Fibroblast of skin of scalp (primary cell): ENCODE measurements at places on chromosomes 5 and 9.

GRCh38 chr5:1701884-1702283, 97.8 kb downstream of the MRPL36 start:
- no peak for DNase-seq

- DNase-seq, result no peak
These were observed 271.1 kb downstream of the NDUFS4 start for GRCh38 chr5:53831496-53831895.

DNA sequence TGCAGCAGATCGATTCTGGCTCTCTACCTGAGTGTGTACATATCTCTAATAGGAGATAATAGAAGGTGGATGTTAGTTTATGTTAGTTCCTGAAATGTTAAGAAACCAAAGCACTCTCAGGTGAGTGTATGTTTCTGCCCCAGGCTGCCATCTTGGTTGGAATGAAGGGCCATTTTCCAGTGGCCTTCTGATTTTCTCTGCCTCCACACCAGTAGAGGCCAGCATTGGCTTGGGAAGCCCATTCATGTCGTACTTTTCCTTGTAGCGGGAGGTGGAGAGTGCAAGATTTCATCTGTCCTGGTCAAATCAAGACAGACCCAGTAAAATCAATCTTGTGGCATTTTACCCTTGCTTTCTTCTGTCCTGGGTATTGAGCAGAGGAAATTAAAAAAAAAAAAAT, 91.0 kb downstream of the GAS1 start:
- DNase-seq, result no peak

GRCh38 chr5:83991566-83992224, 271.0 kb upstream of the HAPLN1 start:
- peak; percentile 67 for DNase-seq

DNA sequence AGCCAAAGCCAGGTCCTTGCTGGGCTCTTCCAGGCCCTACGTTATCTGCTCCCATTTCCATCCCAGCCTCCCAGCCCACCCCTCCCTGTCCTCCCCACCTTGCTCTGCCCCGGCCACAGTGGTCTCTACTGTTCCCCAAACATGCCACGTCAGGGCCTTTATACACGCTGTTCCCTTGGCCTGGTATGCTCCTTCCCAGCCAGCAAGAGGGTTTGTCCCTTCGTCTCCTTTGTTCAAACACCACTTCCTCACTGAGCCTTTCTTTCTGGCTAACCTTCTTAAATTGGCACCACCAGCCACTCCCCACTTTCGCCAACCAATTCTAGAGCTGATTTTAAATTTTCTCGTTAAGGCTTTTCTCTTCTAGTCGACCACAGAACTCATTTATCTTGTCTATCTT, 9.8 kb downstream of the SH2D3C start:
- DNase-seq, result no peak

DNA sequence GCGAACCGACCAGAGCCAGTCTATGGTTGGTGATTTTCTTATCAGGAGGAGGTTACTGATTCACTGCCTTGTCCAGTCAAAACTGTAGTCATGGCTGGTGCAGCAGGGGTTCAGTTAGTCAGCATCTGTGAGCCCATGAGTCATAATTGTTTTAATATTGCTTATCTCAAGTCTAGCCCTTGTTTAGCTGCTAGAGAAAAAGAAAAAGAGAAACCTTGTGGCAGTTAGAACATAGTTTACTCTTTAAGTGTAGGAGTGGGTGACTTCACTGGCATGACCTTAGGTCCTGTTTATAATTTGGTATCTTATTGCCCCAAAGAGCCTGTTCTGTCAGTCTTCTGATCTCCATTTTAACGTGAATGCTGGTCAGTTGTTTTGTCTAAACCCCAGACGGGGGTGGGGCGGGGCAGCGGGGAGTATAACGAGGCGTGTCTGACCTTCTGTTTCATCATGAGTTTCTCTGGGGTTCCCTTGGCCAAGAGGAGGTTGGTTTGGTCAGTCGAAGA, 76.9 kb upstream of the NFIL3 start:
- peak; percentile 80 for DNase-seq

DNA sequence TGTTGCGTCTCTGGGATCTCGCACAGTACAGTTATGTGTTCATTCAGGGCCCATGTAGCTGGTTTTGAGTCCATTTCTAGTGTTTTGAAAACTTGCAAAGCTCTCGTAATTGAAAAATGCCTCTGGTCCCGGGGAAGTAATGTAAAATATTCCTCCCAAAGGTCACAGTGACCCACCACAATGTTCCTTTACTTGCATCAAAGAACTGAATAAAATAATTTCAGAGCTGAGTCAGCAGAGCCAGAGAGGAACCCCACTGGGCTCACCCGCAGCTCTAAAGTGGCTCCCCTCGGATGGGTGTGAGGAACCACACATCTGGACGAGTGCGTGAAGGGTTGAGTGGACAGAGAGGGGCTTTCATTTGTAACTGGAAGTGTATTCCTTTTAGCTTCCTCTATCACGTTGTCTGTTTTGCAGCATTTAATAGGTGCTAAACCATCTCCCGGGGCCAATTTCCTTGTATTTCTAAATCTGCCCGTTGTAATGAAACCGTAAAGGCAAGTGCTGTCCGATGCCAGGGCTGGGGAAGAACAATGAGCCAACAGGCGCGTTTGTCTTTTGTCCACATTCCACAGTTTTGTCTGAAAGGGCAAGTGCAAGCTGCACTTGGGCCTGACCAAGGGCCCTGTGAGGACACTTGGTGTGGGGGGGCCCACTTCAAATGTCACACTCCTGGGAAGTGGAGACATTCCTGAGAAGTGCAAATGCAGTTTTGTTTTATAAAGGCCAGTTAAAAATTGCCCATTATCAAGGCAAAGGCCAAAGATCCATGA, 29.9 kb downstream of the COL5A1 start:
- DNase-seq, result peak; percentile 66

DNA sequence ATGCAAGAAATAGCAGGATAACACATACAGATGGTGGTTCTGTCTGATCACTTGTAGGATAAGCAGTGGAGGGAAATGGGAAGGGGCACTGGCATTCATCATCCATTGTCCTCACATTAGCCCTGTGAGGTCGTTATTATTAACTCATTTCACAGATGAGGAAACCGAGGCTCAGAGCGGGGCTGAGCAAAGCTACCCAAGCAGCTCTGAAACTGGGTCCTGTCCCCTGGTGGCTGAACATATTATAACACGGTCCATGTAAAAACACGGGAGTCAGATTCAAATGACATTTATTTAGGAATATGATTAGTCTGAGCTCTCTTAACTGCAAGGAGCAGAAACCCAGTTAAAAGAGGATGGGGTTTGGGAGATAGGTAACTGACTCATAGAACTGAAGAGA, 43.1 kb downstream of the HRH2 start:
- DNase-seq, result no peak

DNA sequence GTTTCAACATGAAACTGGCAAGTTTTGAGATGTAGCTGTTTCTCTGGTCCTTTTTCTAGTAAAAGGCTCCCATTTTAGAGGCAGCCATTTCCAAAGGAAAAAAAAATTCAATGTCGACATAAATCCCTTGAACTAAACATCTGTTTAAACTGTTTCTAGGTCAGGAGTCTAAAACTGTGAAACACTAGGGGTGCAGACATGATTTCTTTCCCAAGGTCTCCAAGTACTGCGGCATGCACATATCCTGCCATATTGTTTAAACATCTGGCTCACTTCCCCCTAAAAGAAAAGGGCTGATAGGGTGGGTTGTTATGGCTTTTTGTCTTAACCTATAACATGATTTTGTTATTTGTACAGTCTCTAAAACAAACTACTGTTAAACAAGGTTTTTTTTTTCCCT, 51.1 kb downstream of the NFIB start:
- DNase-seq, result no peak

DNA sequence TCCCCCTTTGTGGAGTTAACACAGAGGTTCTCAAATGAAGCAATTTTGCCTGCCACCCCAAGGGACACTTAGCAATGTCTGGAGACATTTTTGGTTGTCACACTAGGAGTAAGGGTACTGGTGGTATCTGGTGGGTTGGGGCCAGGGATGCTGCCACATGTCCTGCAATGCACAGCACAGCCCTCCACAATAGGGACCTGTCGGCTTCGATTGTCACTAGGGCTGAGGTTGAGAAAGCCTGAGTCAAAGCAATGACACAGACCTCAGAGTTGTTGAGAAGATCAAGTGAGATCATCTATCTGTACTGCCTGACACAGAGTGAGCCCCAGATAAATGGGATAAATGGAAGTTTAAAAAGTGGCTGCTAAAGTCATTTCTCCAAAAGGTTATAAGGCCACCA, 249.2 kb upstream of the KLF4 start:
- DNase-seq, result peak; percentile 19

- DNase-seq, result no peak
These were observed 46.2 kb downstream of the SLC28A3 start for GRCh38 chr9:84294241-84294950.

GRCh38 chr5:14447958-14448911, 133.4 kb upstream of the OTULINL start:
- peak; percentile 73 for DNase-seq

DNA sequence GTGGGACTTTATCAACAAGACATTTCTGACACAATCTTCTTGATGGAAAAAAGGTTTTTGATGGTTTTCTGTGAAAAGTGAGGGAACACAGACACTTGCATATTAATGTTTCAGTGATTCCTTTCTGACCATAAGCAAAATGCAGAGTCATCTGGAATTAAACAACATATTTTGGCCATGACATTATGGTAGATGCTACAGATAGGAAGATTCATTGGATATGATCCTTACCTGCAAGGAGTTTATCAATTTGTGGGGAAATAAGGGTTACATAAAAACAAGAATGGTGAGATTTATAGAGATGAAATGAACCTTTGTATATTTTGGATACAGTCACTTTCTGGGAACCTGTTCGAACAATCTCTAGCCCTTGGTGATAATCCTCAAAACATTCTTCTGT, 155.3 kb upstream of the GNA14 start:
- no peak for DNase-seq

GRCh38 chr9:95513711-95514110, 3.1 kb downstream of the PTCH1 start:
- no peak for DNase-seq

DNA sequence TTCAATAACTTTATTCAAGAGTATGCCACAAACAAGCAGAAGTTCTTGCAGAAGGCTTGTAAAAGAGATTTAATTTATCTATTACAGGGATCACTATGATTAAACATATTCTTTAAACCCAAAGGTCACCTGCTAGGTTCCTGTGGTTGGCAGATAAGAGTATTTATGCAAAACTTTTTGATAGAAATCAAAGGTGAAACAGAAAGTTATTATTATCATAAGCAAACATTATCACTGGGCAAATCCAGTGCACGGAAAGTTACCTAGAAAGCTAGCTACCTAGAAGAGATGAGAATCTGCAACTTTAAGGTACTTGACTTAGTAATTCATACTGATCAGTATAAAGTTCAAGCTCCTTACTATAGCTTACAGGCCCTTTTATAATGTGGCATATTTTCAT, 3.2 kb downstream of the STARD4 start:
- no peak for DNase-seq

DNA sequence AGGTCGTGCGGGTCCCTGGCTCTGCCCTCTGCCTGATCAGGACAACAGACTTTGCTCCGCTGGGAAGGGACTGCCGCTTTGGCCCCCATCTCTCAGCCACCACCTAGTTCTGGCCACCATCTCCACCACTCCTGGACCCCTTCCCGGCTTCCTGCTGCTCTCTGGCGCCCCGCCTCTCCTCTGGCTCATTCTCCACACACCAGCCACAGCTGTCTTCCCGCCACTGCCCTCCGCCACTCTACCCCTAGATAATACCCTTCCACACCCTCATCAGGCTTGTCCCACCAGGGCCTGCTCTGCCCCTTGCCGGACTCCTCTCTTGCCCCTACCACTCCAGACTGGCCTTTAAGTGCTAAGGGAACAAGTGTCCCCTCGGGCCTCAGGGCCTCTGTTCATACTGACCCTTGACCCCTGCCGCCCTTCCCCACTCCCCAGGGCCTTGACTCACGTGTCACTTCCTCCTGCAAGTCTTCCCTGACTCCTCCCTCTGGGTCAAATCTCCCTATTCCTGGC, 3.0 kb upstream of the CDX1 start:
- no peak for DNase-seq

DNA sequence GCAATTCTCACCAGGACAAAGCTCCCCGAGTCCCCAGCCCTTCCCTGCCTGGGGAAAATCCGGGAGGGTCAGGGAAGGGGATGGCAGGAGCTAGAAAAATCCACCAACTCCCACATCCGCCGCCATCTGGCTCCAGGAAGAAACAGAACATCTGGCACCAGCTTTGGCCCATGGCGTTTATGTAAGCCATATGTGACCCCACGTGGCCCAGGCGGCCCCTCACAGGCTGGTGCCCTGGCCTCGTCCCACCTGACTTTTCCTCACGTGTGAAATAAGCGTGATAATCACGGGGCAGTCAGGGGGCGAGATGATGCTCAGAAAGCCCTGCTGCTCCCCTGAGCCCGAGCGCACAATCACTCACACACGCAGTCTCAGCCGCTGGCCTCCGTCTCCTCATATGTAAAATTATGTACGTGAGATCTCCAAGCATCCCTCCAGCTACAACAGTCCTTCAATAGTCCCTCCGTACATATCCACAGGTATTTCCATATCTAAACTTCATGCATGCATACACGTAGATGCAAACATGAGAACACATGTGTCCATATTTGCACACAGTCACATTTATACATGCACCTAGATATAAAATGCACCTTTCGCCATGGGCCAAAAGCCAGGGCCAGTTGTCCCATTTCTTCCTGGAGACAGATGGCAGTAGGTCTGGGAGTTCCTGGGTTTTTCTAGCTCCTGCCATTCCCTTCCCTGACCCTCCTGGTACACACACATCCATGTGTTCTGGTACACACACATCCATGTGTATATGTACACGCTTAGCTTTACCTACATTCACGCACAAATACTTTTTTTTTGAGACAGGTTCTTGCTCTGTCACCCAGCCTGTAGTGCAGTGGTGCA, 28.9 kb downstream of the PLPP7 start:
- DNase-seq, result no peak

- DNase-seq, result no peak
These were observed 69.3 kb downstream of the MLLT3 start for GRCh38 chr9:20552874-20553557.

DNA sequence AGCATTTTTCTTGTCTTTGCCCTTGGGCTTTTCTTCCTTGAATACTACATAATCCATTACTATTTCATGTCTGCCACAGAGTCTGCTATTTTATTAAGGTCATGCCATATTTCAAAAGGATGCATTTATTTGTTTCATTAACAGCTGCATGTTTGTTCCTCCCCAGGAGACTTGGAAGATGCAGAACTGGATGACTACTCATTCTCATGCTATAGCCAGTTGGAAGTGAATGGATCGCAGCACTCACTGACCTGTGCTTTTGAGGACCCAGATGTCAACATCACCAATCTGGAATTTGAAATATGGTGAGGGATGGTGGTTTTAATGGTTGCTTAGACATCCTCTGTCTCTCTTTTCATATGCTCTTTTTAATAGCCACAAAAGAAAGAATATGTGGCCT, 4.0 kb downstream of the IL7R start:
- peak; percentile 85 for DNase-seq

- no peak for DNase-seq
These were observed 14.2 kb downstream of the PTPN3 start for GRCh38 chr9:109483744-109484429.
